Activated T-helper 17 cell treated with anti-CD3 and anti-CD28 coated beads, Interleukin-2, amount 50 U/mL, for 72 hours (primary cell): ENCODE measurements at places on chromosomes 4 and X. TPM values are rescaled to one million over a fixed set of nuclear protein-coding genes. Genes with fewer than 3 reads are reported as not detected.

Gene SHROOM4
- not detected for total RNA-seq

GRCh38 chrX:141701072-141701471 is 2.5 kb upstream of the SPANXD start:
- ATAC-seq = no peak

DNA sequence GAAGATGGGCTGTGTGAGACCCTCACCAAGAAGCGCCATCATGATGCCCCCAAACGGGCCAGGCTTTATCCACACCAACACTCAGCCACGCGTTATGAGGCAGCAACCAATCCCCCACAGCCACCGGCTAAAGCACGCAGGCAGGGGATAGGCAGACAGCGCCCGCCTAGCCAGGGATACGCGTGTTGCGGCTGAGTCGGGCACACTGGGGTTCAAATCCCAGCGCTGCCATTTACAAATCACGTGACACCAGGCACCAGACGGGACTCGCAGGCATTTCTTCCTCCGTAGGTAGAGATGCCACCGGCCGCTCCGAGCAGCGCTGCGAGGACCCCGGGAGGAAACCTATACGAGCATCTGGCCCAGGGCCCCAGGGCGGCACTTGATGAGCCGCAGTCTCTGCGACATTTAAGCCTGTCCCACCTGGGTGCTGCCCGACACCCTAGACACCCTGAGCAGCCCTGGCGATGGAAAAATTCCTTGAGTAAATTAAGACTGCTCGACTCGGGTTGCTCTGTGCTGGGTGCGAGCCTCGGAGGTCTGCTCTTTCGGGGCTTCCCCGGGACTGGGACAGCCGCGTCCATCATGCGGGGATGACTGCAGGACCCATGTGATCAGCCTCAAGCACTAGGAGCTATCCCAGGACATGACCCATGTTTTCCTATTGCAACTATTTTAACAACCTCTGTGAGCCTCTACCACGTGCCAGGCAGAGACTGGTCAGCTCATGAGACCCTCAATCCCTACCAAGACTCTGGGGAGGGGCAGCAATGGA is 6.3 kb downstream of the ABLIM2 start:
- ATAC-seq = no peak

Gene WFS1
- 2.6 TPM for total RNA-seq

Gene SHROOM3
- total RNA-seq = not detected

Gene PCYT1B
- 0.29 TPM for total RNA-seq

- ATAC-seq = no peak
Measured at GRCh38 chr4:37450309-37450708, 205.8 kb downstream of the NWD2 start.

DNA sequence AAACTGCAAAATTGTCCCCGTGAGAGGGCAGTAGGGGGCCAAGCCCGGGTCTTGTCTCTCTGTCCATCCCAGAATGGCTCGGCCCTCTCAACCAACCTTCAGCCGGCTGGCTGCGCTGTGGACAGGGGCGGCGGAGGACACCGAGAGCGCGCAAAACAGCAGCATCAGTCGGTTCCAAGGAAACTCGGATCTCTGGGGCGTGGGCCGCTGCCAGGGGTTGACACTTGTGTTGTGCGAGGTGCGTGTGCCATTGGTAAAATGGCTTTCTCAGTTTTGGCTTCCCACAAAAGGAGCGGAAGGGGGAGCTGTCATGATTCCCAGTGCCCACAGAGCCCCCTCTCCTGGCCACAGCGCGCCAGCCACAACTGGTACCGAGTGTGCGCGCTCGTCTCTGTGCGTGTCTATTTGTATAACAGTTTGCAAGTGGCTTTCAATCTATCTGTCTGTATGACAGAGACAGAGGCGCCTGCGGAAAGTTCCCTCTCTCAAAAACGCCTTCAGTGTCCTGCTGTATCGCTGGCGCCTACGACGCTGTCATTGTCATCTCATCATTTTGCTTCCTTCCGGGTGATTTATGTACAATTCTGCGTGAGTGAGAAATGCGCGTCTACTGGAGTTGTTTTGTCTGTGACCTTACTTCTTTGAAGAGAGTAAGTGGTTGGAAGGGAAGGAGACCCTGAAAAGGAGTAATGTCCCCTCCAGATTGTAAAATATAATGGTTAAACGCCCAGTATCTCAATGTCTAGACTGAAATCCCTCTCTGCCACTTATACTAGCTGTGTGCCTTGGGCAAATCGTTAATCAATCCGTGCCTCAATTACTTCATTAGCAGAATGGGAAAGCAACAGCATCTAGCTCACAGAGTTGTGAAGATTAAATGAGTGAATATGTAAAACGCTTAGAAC is 1.8 kb downstream of the DKK2 start:
- peak; percentile 58 for ATAC-seq

Gene CABS1
- not detected for total RNA-seq

- no peak for ATAC-seq
Measured at GRCh38 chr4:7620086-7620813, 185.5 kb upstream of the PSAPL1 start.
